ENCODE measurements at places on chromosomes 5 and 9.

- DNase-seq = no peak
Observed at GRCh38 chr5:164053123-164053522, 547.7 kb downstream of the MAT2B start.

- no peak for DNase-seq
Observed at GRCh38 chr5:82417776-82418607, 139.8 kb upstream of the RPS23 start.

- DNase-seq = no peak
Observed at GRCh38 chr5:55821731-55822512, 29.2 kb upstream of the IL31RA start.

- no peak for DNase-seq
Observed at GRCh38 chr5:123585871-123586270, 73.9 kb downstream of the CSNK1G3 start.

- DNase-seq = no peak
Observed at GRCh38 chr9:99096409-99096808, 8.5 kb upstream of the TGFBR1 start.

- no peak for DNase-seq
Observed at GRCh38 chr9:6564868-6565267, 80.7 kb downstream of the GLDC start.

Data from Panc1 (cell line).